Ovary (tissue), 10 donors: ENCODE measurements at places on chromosomes 2 and 18.
A peak's percentile ranks its signal among the peaks of the same experiment; 100 is the strongest.

- DNase-seq: no peak
Observed at GRCh38 chr2:181566334-181567032, 90.4 kb downstream of the CERKL start.

- no peak for DNase-seq
Observed at GRCh38 chr18:63617049-63617914, 26.8 kb downstream of the SERPINB4 start.

DNA sequence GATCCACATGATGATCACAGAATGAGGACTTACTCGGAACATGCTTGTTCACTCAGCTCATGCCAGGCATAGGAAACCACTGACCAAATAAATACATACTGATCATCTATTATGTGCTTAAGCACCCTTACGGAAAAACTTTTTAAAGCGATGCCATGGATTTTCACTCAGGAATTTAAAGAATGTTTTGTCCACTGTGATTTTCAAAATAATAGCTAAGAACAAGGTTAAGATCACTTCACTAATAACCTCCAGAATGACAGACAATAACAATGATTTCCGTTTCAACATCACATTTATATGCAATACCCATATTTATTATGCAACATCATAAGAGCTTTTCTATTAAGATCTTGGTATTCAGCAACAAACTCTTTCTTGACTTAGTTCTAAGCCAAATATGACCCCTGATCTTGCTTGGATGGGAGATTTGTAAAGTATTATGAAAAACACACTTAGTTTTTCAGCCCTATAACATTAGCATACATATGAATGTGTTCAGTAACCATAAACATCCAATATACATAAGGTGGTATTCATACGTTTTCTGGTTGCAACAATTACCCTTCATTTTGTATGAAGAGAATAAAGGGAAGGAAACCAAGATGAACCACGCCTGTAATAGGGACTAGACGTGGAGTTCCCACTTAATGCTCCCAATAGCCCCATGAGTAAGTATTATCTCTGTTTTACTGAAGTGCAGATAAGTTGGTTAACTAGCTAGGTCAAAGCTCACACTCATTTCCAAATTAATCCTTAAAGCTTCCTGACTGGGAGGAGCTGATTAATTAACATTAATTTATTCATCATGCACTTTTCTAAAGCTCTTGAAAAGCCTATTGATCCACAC is 1.9 kb downstream of the CD302 start:
- DNase-seq: no peak

DNA sequence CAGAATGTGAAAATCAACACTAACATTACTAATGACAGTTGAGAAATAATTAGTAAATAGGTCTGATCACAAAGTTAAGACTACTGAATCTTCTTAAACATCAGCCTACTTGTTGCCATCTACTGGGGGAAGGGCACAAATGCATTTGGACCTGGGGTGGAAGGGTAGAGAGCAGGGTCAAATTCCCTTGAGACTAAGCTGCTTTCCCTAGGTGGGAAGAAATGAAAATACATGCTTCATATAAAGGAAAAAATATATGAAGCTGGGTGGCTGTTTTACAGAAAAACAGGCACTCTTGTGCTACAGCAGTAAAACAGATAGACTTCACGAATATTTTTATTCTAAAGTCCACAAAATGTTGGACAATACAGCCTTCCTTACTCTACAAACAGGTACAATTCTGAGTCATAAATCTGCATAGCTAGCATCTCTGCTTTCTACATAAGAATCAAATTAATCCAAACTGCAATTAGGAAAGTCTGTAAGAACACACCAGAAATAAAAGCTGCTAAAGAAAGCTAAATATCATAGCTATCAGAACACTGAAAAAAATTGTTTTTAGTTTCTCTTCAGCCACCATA is 10.9 kb downstream of the TRIP12 start:
- no peak for DNase-seq

- no peak for DNase-seq
Observed at GRCh38 chr2:219621935-219622334, 5.5 kb upstream of the SLC4A3 start.

- no peak for DNase-seq
Observed at GRCh38 chr2:72894514-72894913, 7.3 kb downstream of the SPR start.

DNA sequence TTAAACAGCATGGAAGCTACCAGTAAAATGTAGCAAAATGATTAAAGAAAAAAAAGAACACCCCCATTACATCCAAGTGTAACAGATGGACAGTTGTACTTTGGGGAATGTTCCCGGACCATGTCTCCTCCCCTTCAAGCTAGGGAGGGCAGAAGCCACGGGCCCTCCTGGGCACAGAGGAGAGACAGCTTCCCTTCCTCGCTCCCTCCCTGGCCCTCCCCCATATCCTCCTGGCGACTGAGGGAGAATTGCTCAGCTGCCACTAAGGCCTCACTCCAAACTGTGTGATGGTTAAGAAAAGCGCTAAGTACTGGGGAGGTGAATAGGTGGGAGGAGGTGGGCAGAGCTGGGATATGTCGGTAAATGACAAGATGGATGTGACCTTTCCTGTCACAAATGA is 358.0 kb downstream of the HRH4 start:
- no peak for DNase-seq

GRCh38 chr2:218264773-218265561 is 4.2 kb downstream of the GPBAR1 start:
- DNase-seq: peak; percentile 20

DNA sequence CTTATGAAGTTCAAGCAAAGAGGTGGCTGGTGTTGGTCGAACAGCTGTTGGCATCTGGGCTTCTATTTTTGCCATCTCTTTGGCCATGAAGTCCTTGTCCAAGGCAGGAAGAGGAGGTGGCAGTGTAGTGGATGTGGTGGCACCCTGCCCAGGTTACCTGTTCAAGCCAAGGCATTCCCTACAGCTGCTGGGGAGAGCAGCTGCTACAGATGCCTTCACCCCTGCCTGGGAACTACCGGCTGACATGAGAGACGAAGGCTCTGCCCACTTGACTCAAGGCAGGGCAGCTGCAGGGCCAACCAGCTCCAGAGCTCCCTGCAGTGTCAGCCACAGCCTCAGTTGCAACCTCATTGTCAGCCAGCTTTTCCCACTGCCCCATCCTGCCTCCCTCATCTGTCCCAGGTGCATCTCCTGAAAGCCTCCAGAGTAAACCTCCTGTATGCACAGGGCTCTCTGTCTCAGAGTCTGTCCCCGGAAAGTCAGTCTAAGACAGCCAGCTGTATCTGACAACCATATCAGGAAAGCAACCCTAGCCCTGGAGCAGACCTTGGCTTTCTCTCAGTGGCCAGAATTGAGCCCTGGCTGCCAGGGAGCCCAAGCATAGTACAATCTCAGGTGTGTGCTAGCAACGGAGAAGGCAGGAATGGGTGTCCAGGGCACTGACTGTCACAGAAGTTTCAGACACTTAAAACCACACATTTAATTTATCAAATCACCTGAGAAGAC is 115.9 kb downstream of the RPIA start:
- no peak for DNase-seq

DNA sequence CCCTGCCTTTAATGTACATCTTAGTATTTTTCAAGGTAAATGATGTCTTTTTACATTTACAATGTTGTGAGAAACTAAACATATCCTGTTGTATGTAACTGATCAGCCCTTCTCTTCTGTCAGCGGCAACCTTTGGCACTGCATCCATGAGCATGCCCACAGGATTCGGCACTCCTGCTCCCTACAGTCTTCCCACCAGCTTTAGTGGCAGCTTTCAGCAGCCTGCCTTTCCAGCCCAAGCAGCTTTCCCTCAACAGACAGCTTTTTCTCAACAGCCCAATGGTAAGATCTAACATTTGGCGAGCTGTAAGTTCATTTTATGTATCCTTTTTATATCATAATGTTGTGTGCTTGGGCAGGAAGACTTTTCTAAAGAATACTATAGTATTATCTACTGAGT is 46.9 kb upstream of the SCYGR2 start:
- DNase-seq: no peak

DNA sequence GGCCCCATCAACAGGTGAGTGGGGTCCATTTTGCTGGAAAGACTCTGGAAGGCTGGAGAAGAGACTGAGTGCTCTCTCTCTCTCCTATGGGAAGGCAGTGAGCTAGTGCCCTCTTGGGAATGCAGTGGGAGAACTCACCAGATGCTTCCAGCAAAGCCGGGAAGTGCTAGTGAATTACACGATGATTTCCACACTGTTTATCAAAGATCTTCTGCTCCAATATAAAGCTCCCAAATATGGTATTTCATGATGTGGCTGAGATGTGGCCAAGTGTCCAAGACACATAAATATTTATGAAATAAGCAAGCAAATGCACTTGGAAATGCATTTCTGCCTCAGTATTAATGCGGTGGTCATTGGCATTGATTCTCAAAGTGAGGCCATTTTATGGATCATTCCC is 135.9 kb downstream of the VAPA start:
- DNase-seq: peak; percentile 7

GRCh38 chr2:233928594-233929351 is 11.6 kb downstream of the TRPM8 start:
- DNase-seq: no peak

- no peak for DNase-seq
Observed at GRCh38 chr2:16943279-16943958, 277.8 kb upstream of the CYRIA start.
